ENCODE measurements at places on chromosomes 4 and X.

GRCh38 chr4:187799735-187800134, 195.8 kb upstream of the ZFP42 start:
- no peak for DNase-seq

DNA sequence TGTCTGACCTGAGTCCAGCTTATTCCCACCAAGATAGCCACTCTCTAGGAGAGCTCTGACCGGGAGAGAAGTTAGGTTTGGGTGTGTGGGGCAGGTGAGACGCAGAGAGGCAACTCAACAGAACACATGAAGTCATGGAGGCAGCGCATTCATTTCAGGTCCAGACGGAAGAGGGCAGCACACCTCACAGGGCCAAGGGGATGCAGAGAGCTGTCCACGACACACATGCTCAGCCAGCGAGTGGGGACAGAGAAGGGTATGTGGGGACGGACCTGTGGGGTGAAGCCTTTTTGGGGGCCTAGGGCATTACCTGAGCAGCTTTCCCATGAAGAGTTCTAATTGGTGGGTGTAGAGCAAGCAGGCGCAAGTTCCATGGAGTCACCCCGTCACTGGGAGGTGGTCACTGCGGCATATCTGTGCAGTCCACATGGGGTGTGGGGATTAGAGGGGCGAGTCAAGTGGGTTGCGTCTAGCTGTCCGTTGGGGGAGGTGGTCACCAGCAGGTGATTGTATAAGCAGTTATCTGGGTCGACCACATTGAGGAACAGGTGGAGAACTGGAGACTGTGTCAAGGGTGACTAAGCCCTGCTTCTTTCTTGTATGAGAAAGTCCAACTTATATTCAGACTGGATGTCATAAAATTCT, 24.3 kb upstream of the UXT start:
- DNase-seq = no peak

DNA sequence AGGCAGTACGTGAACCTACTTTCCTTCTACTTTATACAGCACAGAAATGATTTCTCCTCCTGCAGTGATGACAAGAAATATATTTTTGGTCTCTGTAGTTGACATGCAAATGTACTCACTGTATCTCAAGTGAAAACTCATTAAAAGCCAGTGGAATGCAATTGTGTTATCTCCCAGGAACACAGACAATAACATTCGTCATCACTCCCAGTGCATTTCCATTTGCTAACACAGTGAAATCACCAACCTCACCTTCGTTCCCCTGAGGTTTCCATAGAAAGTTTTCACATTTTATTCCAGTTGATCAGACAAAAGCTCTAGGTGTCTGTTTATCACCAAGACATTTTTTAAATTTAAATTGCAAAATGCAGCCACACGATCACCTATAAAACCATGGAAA, 2.5 kb upstream of the SPANXD start:
- DNase-seq = no peak

- no peak for DNase-seq
Observed at GRCh38 chr4:41832961-41833360, 84.4 kb upstream of the PHOX2B start.

Data from activated effector memory CD4-positive, alpha-beta T cell treated with Interleukin-2 at 50 U/mL for 16 hours (primary cell).